Choroid plexus epithelial cell (primary cell): ENCODE measurements at places on chromosomes 2 and 18.
A peak's percentile ranks its signal among the peaks of the same experiment; 100 is the strongest.

- DNase-seq, result no peak
These were observed 2.5 kb upstream of the RAB27B start for GRCh38 chr18:54825601-54826344.

DNA sequence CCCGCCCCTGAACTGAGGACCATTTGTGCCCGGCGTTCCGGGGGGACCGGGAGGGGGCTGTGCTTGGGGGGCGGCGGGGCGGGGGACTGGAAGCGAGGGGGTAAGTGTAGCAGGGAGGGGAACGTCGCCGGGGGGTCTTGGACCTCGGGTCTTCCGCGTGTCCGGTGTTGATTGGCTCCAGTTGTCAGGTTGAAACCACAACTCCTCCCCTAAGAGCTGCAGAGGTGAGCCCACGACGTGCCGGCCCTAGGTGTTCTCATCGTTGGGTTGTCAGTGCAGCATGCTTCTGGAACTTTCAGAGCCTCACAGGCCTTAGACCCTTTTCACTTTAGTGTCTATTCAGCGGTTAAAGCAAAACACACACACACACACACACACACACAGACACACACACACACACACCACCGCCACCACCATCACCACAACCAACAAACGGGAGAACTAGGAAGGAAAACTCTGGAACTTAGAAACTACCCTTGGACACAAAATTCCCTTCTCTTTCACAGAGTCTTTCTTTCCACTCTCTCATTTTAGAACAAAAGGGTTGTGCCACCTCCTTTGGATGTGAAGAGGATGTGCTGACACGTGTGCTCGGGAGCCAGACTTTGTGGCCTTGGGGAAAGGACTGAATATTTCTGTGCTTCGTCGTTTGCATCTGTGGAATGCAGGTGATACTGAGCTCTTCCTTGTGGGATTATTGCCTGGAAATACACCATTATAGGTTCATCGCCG, 6.7 kb upstream of the DLX2 start:
- no peak for DNase-seq

DNA sequence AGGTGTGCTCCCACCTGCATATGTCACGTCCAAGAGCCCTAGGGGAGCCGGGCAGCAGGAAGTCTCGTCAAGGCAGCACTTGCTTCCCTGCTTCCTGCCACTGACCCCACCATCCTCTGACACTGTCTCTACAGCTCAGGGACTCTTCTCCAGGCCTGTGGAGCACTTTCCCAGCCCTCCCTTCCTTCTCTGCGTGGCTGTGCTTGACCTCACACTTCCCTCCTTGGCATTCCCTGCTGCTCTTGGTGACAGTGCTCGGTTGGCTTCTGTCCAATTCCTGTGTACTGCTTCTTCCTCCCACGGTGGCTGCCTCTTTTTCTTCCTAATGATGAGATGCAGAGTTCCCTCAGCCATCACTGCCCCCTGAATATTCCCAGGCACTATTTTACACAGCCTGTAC, 2.8 kb downstream of the CIDEA start:
- DNase-seq, result no peak

- peak; percentile 63 for DNase-seq
These were observed 78.0 kb downstream of the MYO3B start for GRCh38 chr2:170255971-170256370.

DNA sequence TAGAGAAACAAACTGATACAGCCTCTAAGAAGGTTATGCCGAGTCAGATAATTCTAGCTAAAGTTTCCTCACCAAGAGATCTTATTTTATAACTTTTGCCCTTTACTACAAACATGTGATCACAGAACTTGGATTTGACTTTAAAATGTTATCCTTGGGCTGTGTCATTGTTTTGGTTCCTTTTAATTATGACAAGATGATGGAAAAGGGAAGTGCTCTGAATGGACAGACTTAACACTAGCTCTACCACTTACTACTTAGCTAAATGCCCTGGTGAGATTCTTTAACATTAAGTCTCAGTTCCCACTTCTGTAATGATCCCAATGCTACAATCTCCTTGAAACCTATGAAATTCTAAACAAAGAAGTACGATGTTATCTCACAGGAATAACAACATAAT, 69.9 kb downstream of the RTTN start:
- DNase-seq, result no peak

GRCh38 chr2:145638675-145639074, 1118.8 kb upstream of the ZEB2 start:
- no peak for DNase-seq

- DNase-seq, result no peak
These were observed 150.1 kb downstream of the GLI2 start for GRCh38 chr2:120885749-120886148.
